ENCODE measurements at places on chromosomes 7 and 10.

- no peak for DNase-seq
Observed at GRCh38 chr10:98949306-98949705, 286.3 kb downstream of the HPSE2 start.

GRCh38 chr10:11506247-11506789, 105.1 kb downstream of the USP6NL start:
- no peak for DNase-seq

GRCh38 chr7:18829858-18830285, 287.6 kb downstream of the TWIST1 start:
- no peak for DNase-seq

- DNase-seq: no peak
Observed at GRCh38 chr7:128123291-128124037, 92.2 kb upstream of the LRRC4 start.

- no peak for DNase-seq
Observed at GRCh38 chr10:110681023-110681681, 37.0 kb downstream of the RBM20 start.

- peak; percentile 52 for DNase-seq
Observed at GRCh38 chr10:101889256-101890210, 45.9 kb upstream of the KCNIP2 start.

GRCh38 chr7:16268821-16269768, 152.2 kb downstream of the CRPPA start:
- no peak for DNase-seq

DNA sequence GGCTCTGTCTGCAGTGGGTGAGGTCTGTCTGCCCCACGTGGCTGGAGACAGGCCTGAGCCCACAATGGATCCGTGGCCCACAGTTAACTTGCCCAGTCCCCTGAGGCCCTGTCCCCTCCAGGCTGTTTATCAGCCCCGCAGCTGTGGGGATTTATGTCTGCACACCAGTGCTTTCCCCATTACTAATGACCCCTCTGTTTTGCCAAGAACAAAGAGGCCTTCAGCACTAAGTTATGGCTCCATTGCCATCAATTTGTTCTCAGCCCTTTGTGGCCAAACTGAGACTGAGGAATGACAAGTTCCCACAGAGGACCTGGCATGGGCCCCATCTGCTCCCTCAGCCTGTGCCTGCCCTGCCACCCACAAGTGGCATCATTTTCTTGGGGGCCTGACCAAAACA, 138.2 kb downstream of the C10orf105 start:
- DNase-seq: no peak

DNA sequence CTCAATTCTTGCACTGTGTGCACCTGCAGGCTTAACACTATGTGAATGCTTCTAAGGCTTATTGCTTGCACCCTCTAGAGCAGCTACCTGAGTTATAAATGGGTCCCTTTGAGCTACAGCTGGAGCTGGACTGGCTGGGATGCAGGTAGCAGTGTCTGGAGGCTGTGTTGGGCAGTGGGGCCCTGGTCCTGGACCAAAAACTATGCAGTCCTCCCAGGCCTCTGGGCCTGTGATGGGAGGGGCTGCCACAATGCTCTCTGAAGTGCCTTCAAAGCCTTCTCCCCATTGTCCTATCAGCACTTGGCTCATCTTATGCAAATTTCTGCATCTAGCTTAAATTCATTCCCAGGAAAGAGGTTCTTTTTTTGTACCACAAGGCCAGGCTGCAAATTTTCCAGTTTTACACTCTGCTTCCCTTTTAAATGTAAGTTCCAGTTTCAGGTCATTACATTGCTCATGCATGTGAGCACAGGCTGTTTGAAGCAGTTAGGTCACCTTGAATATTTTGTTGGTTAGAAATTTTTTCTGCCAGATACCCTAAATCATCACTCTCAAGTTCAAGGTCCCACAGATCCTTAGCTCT, 26.0 kb downstream of the KBTBD2 start:
- DNase-seq: no peak
